Stromal cell of bone marrow (primary cell): ENCODE measurements at places on chromosomes 4 and X.

DNA sequence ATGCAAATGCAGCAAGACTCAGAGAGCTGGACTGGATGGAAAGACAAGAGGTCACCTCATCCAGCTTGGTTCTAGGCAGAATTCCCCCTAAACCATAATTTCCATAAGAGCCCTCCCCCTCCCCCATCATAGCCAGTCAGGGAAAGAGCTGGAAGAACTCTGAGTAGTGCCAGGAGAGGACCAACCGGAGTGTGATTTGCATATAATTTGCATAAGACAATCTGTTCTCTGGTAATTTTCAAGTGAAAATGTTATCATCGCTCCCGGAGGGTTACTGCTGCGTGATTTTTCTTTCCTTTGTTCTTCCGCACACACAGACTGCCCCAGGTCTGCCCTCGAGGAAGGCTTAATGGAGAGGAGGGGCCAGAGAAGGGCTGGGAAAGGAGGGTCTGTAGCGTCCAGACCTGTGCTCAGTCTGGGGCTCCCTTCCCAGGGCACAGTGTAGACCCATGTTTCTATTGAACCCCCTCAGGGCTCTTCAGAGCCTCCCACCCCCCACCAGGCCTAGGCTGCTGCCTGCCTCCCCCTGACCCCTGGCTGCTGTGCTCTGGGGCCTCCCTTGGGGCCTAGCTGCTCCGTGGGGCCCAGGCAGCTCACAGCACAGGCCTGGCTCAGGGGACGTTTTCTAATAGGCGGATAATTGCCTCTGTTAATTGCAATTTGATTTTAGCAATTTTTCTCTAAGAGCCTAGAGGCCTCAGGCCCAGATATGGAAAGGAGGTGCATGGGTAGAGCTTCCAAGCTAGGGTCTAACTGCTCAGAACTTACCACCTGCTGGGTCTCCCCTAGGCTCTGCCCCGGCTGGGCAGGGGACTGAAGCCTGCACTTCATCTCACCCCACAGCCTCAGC lies 90.4 kb upstream of the PJA1 start:
- DNase-seq: no peak

DNA sequence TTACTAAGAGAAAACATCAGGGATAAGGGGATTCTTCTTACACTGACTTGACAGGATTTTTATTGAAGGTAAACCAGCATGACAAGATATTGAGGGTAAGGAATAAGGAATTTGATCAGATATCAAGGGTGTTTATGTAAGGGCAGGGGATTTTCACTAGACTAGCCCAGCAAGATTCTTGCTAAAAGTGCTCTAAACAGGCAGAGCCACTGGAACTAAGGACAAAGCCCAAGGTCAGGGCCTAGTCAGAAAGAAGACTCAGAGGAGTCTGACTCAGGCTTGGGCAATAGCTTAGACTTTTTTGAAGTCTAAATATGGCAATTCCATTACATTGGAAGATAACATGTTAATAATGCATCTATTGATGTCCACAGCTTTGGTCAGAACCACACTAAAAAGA lies 6.5 kb upstream of the GLRA3 start:
- DNase-seq: no peak

DNA sequence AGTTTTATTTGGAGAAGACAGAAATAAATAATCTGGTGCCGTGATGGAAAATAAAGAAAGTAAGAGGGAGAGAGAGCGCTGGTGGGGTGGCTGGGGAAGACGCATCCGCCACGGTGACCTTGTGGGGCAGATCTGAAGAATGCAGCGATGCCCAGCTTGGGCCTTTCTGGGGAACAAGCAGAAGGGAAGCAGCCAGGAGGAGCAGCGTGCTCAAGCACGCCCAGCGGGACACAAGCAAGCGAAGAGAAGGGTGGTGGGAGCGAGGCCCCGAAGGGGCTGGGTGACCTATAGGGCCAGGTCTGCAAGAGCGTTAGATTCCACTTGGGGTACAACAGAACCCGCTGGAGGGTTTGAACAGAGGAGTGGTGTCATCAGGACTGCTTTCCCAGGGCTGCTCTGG lies 12.4 kb downstream of the ENPP6 start:
- DNase-seq: no peak

DNA sequence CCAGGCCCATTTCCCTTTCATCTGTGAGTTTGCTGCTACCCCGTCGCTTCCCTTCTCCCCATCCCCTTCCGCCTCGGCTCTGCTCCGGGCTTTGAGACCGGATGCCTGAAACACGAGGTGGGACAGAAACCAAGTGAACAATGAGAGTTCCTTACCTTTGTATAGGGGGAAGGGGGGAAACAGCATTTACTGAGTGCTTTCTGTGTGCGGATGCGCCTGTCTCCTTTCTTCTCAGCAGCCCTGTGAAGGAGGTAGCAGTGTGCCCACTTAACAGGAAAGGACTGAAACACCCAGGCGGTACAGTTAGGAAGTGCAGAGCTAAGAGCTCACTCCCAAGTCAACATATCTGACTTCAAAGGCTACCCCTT lies 43.2 kb upstream of the TMSB15B start:
- DNase-seq: no peak

DNA sequence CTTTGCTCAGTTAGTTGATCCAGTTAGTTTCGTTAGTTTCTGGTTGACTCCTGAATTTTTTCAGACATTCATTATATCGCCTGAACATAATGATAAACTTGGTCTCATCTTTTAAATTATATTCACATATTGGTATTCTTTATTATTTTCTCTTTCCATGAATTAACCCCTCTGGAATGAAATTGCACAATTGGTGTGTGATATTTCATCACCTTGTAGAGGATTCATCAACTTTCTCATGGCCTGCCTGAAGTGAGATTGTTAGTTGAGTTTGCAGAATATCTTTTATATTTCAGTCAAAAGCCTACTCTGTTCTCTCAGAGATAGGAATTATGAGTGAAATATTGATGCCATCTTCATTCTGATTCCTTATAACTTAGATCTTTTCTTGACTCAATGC lies 1160.6 kb upstream of the AGA start:
- DNase-seq: no peak

DNA sequence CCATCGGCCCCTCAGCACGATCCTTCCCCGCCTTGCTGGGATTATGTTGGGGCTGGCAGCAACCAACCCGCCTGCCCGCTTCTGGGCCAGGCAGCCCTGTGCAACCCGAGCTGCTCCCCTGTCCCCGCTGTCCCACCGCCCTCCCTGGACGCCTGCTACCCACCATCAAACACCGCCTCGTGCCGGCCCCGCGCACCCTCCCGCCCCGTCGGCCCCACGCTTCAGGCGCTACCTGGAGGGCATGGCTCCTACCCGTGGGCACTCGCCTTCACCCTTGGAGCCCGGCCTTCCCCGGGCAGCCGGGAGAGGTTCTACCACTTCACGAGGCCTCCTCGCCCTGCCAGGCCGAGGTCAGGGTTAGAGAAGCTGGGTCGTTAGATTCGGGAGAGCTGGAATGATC lies 37.0 kb downstream of the TKTL1 start:
- DNase-seq: no peak

DNA sequence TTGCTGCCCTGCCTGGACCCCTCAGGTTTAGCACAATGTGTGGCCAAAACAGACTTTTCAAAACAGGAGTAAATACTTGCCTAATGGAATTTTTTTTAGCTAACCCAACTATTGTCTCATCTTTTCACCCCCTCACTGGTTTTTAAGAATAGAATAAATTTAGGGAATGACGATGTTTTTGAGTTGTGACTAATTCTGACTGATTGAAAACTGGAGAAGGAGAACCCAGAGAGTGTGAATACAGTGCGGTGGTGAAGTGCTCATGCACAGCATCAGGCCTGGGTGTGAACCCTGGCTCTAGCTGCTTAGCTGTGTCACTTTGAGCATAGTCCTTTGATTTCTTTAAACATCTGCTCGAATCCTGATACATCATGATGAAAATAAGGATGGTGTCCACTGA lies 10.5 kb downstream of the ANTXR2 start:
- DNase-seq: no peak

DNA sequence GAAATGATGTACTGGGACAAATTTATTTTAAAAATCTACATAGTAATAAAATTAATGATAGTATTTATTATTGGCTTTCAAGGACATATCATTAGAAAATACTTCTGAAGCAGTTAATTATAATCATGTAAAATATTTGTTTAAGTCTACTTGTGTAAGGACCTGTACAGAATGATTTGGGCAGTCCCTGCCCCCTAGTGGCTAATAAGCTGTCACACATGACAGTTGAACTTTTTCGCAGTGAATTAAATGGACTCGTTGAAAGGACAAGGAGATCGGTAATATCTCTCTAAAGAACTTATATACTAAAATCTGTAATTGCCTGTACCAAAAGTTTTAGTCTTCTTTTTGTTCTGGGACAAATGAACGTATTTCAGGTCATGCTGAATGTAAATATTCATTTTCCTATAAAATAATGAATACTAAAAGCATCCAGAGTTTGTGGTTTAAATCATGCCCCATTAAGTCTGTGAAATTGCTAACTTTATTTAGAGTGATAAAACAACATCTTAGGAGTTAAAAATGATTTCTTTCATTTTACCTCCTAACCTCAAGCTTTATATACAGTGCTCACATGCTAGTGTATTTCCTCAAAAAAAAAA lies 13.6 kb downstream of the EXOC1 start:
- peak; percentile 36 for DNase-seq

- no peak for DNase-seq
Measured at GRCh38 chrX:3763111-3763510, 49.7 kb upstream of the PRKX start.

DNA sequence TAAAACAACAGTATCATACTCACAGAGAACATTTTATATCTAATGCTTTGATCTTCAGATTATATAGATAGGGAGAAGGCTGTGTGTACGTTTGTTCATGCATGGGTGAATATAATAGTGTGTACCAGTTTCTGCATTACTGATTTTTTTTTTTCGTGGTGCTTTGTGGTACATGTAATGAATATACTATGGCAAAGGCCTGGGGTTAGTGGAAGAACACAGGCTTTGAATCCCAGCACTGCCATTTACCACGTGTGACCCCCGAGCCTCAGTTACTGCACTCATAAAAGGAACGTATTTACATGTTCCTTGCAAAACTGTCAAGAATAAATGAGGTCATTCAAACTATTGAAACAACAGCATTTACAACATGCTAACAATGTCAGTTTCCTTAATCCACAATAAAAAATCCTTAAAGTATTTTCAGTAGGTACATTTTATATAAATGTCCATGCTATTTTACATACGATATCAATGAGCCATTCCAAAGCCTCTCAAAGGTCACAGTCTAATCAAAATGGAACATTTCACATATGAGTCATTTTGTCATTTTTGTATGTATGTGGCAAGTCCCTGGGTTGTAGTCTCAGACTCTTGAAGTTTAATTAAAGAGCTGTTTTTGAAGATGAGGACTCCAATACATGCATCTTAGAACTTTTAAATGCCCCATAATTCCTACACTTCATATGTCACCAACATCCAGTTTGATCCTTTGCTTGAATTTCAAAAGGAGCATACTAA lies 242.8 kb downstream of the PPP3CA start:
- DNase-seq: no peak

GRCh38 chrX:16188687-16189086 lies 21.4 kb downstream of the MAGEB17 start:
- no peak for DNase-seq

DNA sequence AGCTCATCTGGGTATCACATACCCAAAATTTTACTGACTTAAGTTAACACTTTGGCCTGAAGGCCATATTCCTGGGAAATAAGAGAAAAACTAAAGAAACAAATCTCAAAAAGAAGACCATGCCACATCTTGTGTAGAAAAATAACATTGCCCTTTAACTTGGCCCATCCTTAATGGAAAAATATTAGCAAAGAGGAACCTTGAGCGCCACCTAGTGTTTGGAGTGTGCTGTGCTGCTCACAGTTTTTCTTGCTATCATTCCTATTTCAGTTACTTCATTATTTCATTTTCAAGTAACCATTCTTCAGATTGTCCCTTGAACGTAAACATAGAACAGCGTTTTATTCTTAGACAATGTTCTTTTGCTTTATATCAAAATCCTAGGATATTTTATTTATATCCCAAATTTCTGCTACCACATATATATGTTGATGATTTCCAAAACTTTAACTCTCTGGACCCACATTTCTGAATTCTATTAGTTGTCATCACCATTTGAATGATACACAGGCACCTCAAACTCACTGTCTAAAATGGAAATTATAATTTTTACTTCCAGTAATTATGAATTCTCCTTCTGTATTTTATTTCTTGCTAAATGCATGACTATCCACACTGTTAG lies 999.0 kb upstream of the ADGRL3 start:
- peak; percentile 14 for DNase-seq

DNA sequence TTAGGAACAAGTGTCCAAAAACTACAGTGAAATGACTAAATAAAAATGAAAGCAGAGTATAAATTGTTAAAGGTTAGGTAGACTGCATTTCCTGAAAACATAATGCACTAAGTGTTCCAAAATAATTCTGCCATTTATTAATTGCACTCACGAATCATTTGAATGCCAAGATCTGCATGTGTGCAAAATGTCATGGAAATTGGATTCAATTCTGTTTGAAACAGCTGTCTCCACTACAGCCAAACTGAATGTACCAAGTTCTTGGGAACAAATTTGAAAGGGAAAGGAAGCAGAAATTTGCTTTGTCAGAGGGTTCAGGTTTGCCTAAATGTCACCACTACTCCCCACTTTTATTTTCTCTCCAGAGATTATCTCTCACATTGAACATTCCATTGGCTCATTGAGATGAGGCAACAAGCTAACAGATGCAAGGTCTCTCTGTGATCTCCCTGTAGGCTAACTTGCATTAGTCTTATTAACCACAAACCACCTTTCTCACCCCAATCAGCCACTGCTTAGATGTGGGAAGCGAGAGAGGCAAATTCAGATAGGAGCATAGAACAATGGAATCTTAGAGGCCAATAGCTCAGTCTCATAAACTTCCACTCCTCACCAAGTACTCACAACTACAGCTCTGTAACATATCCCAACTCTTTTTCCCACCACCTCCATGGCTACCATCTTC lies 226.6 kb downstream of the KDR start:
- DNase-seq: no peak

DNA sequence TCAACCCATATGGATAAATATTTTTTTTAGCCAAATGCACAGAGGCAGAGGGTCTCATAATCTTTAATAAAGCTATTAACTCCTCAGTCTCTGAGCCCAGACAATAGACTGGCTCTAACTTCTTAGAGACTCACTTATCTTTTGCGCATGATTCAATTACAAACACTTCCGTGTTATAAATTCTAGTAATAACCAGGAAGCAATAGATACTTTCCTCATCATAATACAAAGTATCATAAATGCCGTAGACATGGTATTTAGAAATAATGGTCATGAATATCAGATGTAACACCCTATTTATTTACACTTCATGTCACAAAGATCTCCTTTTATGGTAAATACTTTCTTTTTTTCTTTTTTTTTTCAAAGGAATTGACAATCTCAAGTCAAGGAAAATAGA lies 4.4 kb upstream of the GIMD1 start:
- no peak for DNase-seq

- peak; percentile 50 for DNase-seq
Measured at GRCh38 chr4:119559044-119559647, 69.5 kb downstream of the PDE5A start.

DNA sequence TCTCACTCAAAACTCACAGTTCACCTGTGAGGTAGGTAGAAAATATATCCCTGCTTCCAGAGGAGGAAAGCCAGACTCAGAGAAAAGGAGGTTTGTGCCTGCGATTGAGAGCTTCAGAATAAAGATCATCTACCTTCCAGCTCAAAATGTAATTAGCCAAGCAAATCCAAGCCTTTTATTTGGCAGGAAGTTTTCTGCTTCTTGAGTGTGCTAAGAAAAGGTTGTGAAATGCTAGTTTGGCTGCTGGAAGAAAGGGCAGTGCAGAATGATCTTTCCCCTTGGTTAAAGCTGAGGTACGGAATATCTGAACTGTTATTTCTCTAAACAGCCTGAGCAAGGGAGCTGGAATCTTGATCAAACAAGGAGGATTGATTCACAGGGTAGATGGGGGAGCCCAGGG lies 59.7 kb upstream of the VCX3B start:
- DNase-seq: no peak
